ENCODE measurements at places on chromosomes 13 and 19. TPM values are rescaled to one million over a fixed set of nuclear protein-coding genes. Genes with fewer than 3 reads are reported as not detected.
A peak's percentile ranks its signal among the peaks of the same experiment; 100 is the strongest.

The NCR1 gene
- total RNA-seq, result not detected

The GPR42 gene
- total RNA-seq, result not detected

The NCAN gene
- not detected for total RNA-seq

DNA sequence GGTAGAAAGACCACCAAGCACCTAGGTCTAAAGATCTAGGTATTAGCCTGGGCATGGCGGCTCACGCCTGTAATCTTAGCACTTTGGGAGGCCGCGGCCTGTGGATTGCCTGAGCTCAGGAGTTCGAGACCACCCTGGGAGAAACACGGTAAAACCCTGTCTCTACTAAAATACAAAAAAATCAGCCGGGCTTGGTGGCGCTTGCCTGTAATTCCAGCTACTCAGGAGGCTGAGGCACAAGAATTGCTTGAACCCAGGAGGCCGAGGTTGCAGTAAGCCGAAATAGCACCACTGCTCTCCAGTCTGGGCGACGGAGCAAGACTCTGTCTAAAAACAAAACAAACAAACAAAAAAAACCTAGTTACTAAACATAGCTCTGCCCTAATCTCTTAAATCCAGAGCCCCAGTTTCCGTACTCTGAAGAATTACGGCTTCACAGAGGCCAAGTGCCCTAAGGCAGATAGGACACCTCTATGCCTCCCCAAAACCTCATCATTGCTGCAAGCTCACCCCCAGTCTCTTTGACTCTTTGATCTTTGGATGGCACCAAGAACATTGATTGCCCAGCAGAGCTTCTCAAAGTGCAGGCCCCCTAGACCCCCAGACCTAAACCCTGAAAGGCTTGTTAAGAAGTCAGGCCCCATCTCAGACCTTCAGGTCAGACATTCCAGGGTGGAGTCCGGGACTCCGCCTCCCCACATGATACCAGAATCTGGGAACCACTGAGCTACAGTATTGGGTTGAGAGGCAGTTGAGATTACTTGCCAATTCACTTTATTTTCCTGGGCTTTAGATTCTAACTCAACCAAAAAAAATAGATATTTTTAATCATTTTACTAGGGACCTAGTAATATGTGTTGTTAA lies 2.8 kb downstream of the COL4A2 start:
- no peak for DNase-seq

DNA sequence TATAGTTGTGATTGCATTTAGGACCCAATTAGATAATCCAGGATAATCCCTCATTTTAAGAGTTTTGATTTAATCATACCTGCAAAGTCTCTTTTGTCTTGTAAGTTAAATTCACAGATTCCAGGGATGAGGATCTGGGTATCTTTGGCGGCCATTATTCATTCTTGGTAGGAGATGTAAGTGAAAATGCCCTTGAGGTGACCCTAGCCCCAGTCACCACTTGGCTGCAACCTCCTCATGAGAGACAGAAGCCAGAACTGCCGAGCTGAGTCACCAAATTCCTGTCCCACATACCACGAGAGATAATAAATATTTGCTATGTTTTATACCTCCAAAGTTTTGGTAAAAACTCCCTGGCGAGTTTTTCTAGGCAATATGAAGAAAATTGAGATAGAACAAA lies 389.4 kb downstream of the RFC3 start:
- DNase-seq, result peak; percentile 90

GRCh38 chr13:114236227-114236626 lies 1.5 kb downstream of the CDC16 start:
- DNase-seq, result no peak

- DNase-seq, result peak; percentile 12
These were observed 322.8 kb upstream of the EDNRB start for GRCh38 chr13:78241278-78241919.

DNA sequence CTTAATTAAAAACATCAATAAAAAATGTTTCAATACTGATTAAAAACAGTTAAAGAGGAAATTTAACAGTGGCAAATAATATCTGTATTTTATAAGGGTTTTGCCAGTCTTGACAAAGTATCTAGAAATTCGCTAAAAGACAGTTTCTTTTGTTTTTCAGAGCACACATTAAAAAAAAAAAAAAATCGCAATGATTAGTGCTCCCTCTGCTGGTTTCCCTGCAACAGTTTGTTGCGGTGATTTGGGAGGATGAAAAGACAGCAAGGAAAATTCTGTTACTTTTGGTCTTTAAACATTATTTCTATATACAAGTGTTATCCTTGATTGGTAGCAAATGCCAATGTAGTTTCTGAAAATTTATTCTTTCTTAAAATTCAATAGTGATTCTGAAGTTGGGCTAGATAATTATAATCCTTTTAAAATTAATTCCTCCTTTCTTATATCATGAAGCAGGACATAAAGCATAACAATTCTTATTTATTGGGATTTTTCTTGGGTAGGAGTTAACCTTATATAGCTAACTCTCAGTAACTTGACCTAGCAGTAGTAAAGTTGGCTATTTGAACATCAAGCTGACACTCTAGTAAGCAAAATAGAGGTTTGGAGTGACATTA lies 23.1 kb upstream of the SPRY2 start:
- DNase-seq, result no peak

DNA sequence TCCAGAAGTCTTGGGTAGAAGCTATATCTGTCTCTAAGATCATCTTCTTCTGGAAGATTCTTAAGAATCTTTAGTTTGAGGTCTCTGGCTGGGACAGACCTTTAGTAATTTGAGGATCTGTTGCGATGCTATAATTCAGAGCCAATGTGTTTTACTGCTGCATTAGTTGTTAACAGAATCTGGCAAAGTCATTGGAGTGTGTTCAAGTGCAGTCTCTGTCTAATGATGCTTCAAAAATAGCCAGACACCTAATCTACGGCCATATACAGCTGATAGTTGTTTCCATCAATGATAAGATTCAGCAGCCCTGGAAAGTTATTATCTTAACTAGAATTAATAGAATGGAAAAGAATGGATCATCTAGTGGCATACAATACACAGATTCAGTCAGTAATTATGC lies 72.6 kb downstream of the CDK8 start:
- DNase-seq, result no peak

Data from astrocyte (in vitro differentiated cells and primary cell).